Mesenchymal stem cell (in vitro differentiated cells and primary cell): ENCODE measurements at places on chromosomes 7 and 10.

GRCh38 chr7:1385809-1386622 is 73.3 kb downstream of the MICALL2 start:
- no peak overlapping the region for H3K27ac ChIP-seq
- DNase-seq = no peak
- H3K27me3 ChIP-seq = peaks cover 32% of the 10 kb centered on the region
- H3K4me3 ChIP-seq = no peak overlapping the region

GRCh38 chr7:78649976-78650375 is 803.5 kb downstream of the MAGI2 start:
- no peaks in the 10 kb centered on the region for H3K27me3 ChIP-seq
- H3K4me3 ChIP-seq = no peak overlapping the region
- no peaks in the 10 kb centered on the region for H3K36me3 ChIP-seq
- DNase-seq = no peak

GRCh38 chr7:102393467-102393866 is 2.7 kb upstream of the PRKRIP1 start:
- no peak for DNase-seq
- peaks cover 8% of the 10 kb centered on the region for H3K4me1 ChIP-seq
- no peaks in the 10 kb centered on the region for H3K27me3 ChIP-seq
- H3K27ac ChIP-seq = no peak overlapping the region

DNA sequence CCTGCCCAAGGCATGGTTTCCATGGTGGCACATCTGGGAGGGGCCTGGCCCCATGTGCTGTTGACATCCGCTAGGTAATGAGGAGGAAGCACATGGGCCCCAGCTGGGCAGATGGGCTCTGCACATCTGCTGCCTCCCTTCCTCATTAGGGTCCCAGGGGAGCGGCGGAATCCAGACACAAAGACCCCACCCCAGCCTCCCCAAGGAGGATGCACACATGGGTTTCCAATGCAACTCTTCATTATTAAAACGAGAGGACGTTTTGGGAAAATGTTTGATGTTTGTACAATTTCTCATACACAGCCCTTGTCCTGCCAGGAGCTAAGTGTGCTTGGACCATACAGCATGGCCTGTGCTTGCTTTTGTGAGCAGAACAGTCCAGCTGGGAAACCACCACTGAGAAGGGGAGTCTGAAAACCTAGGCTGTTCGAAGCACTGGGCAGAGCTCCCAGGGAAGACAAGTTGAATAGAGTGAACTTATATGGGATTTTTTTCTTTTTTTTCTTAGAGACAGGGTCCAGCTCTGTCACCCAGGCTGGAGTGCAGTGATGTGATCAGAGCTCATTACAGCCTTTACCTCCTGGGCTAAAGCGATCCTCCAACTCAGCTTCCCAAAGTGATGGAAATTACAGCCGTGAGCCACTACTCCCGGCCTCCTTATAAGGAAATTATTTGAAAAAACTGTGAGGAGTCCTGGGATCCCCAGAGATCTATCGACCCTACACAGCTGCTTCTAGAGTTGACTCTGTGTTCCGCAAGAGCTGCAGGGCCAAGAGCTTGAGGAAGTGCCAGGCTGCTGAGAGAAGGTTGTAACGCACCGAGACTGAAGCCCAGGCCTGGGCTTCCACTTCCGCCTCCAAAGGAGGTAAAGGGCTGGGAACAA is 23.4 kb downstream of the FAM107B start:
- H3K27me3 ChIP-seq = peaks cover 3% of the 10 kb centered on the region
- H3K4me3 ChIP-seq = peak overlapping the region; percentile 51
- no peaks in the 10 kb centered on the region for H3K36me3 ChIP-seq
- H3K4me1 ChIP-seq = no peaks in the 10 kb centered on the region
- H3K27ac ChIP-seq = no peak overlapping the region
- peak; percentile 40 for DNase-seq

DNA sequence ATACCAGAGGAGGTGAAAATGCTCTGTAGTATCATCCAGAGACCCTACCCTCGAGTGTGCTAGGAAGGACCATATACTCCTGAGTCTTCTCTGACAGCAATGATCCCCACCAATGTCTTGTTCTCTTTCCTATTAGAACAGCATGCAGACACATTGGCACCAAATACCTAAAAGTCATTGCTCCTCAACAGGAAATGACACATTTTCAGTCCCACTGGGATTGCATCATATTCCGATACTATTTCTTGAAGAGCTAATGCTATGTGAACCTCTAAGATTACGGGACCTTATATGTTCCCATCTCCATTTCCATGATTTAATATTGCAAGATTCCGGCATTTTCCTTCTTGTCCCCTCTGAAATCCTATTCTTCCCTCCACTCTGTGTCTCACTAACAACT is 177.4 kb downstream of the NRP1 start:
- H3K36me3 ChIP-seq = no peaks in the 10 kb centered on the region
- peak; percentile 56 for DNase-seq
- no peak overlapping the region for H3K4me3 ChIP-seq
- no peaks in the 10 kb centered on the region for H3K27me3 ChIP-seq
- peak overlapping the region; percentile 97 for H3K27ac ChIP-seq

DNA sequence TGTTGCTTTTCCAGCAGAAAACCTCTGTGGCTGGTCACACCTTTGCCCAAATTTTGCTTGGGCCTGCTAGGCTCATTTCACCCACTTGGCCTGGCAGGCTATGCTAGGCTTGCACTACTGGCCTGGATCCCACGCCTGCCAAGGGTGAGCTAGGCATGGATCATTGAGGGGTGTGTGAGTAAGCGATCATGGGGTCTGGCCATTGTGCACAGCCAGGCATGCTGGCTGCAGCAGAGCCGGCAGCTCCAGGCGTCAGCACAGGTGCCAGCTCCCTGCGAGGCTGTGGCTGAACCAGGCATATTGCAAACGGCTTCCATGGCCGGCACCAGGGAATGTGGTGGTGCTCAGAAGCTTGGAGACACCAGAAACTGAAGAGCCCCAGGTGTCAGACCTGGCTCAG is 19.2 kb downstream of the CFAP70 start:
- no peak overlapping the region for H3K4me3 ChIP-seq
- no peak for DNase-seq
- H3K27me3 ChIP-seq = no peaks in the 10 kb centered on the region
- H3K27ac ChIP-seq = no peak overlapping the region

GRCh38 chr10:121078036-121078435 is 226.9 kb downstream of the WDR11 start:
- H3K27ac ChIP-seq = no peak overlapping the region
- DNase-seq = no peak
- no peaks in the 10 kb centered on the region for H3K36me3 ChIP-seq
- H3K4me1 ChIP-seq = peaks cover 3% of the 10 kb centered on the region
- no peak overlapping the region for H3K4me3 ChIP-seq
- H3K27me3 ChIP-seq = peaks cover 24% of the 10 kb centered on the region

- H3K27me3 ChIP-seq = peaks cover 18% of the 10 kb centered on the region
- DNase-seq = peak; percentile 40
- H3K36me3 ChIP-seq = no peaks in the 10 kb centered on the region
- no peak overlapping the region for H3K4me3 ChIP-seq
- H3K4me1 ChIP-seq = peaks cover 3% of the 10 kb centered on the region
- peak overlapping the region; percentile 41 for H3K27ac ChIP-seq
These were observed 20.8 kb upstream of the CDK1 start for GRCh38 chr10:60757420-60757895.

DNA sequence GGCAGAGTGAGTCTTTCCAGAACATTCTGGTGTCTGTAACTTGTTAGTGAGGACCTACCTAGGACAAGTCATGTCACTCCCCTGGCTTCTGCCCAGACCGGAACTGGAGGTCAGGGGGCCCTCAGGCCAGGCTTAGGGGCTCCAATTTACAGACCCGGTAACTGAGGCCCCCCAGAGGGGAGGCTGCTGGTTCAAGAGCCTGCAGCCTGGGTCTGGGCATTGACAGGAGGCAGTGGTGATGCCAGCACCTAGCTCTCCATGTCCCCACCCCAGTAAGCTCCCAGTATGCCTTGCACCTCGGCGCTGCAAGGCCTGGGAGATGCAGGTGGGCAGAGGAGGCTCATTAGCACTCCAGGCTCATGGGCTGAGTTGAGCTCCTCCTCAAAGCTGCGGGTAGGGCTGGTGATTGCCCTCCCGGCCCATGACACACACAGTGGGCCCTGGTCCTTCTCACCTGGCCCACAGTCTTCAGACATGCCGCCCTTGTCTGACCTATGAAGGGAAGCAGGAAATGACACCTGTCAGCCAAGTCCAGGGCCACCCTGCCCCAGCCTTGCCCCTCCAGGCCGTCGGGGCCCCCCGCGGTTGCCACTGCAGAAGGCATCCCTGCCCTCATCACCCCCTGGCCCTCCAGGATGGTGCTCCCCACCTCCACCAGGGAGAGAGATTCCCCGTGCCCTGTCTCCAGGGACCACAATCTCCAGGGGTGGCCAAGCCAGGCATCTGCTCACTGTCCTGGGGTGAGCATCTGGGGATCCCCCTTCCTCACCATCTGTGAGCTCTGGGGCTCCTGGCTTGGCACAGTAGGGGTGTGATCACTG is 88.3 kb upstream of the TMEM248 start:
- no peaks in the 10 kb centered on the region for H3K36me3 ChIP-seq
- DNase-seq = no peak
- H3K27ac ChIP-seq = no peak overlapping the region
- H3K27me3 ChIP-seq = no peaks in the 10 kb centered on the region

- no peaks in the 10 kb centered on the region for H3K36me3 ChIP-seq
- no peak for DNase-seq
- H3K4me3 ChIP-seq = no peak overlapping the region
- H3K27ac ChIP-seq = no peak overlapping the region
- H3K27me3 ChIP-seq = no peaks in the 10 kb centered on the region
These were observed 37.7 kb downstream of the EBF3 start for GRCh38 chr10:129926066-129927055.

GRCh38 chr7:101698964-101699363 is 69.9 kb upstream of the MYL10 start:
- H3K36me3 ChIP-seq = no peaks in the 10 kb centered on the region
- peaks cover 56% of the 10 kb centered on the region for H3K27me3 ChIP-seq
- no peak for DNase-seq
- no peak overlapping the region for H3K27ac ChIP-seq
- H3K4me1 ChIP-seq = no peaks in the 10 kb centered on the region
- H3K4me3 ChIP-seq = no peak overlapping the region

GRCh38 chr10:43702213-43702935 is 53.7 kb upstream of the ZNF32 start:
- no peak for DNase-seq
- H3K4me3 ChIP-seq = no peak overlapping the region
- H3K4me1 ChIP-seq = peaks cover 6% of the 10 kb centered on the region
- no peaks in the 10 kb centered on the region for H3K36me3 ChIP-seq

DNA sequence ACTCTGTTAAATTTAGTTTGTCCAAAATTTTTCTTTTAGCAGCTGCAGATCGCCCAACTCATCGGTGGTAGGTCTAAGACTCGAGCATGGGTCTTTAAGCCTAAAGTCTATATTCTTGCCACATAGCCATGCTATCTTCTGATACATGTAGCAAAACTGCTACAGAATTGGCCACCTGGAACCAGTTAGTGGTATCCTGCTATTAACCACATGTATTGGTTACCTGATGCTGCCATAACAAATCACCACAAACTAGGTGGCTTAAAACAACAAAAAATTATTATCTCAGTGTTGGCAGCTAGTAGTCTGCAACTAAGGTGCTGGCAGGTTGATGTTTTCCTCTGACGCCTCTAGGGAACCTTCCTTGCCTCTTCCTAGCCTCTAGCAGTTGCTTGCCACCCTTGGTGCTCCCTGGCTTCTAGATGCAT is 96.7 kb upstream of the PIK3CG start:
- no peak for DNase-seq
- no peak overlapping the region for H3K4me3 ChIP-seq
- no peaks in the 10 kb centered on the region for H3K27me3 ChIP-seq
- H3K4me1 ChIP-seq = peaks cover 12% of the 10 kb centered on the region
- no peak overlapping the region for H3K27ac ChIP-seq

DNA sequence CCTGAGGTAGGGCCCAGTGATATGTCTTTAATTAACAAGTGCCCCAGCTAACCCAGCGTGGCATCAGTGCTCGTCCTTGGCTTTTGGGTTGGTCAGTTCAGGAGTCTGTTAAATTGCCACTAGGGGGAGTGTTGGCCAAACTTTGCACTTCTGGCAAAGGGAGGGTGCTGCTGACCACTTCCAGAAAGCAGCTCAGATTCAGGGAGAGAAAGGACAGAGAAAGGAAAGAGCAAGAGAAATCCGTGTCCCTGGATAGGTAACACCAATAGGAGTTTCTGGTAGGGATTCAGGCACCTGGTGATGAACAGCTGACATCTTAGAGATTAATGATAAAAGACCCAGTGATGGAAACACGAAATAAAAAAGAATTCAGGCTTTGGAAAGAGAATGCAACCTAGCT is 243.1 kb upstream of the AOAH start:
- peaks cover 2% of the 10 kb centered on the region for H3K4me1 ChIP-seq
- H3K27ac ChIP-seq = no peak overlapping the region
- DNase-seq = peak; percentile 78
- H3K36me3 ChIP-seq = no peaks in the 10 kb centered on the region
- no peaks in the 10 kb centered on the region for H3K27me3 ChIP-seq

- H3K4me1 ChIP-seq = no peaks in the 10 kb centered on the region
- no peaks in the 10 kb centered on the region for H3K36me3 ChIP-seq
- DNase-seq = no peak
- H3K27me3 ChIP-seq = no peaks in the 10 kb centered on the region
These were observed 318.5 kb upstream of the ZWINT start for GRCh38 chr10:56679578-56679977.

- no peak overlapping the region for H3K4me3 ChIP-seq
- no peaks in the 10 kb centered on the region for H3K36me3 ChIP-seq
- peaks cover 4% of the 10 kb centered on the region for H3K4me1 ChIP-seq
These were observed 5.4 kb upstream of the STK17A start for GRCh38 chr7:43577485-43577951.

- H3K27me3 ChIP-seq = no peaks in the 10 kb centered on the region
- DNase-seq = no peak
- no peak overlapping the region for H3K27ac ChIP-seq
- H3K4me1 ChIP-seq = peaks cover 12% of the 10 kb centered on the region
These were observed 71.1 kb downstream of the ZRANB1 start for GRCh38 chr10:125012851-125013528.

DNA sequence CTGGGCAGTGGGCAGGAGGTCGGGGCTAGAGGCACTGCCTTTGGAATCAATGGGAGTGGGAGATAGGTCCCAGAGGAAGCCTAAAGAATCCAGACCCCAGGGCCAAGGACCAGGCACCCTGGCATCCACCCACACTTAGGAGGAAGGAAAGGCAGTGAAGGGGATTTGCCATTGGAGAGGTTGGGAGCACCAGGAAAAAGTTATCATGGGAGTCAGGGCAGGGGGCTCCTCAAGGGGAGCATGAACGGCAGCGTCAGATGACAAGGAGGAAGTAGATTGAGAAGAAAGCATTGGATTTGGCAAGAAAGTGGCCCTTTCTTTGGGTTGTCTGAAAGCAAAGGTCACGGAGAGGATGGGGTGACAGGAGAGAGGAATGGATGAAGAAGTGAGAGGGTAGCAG is 142.8 kb downstream of the ADAM12 start:
- no peak for DNase-seq
- H3K4me3 ChIP-seq = no peak overlapping the region
- peaks cover 29% of the 10 kb centered on the region for H3K4me1 ChIP-seq
- H3K27ac ChIP-seq = no peak overlapping the region
- H3K27me3 ChIP-seq = no peaks in the 10 kb centered on the region

DNA sequence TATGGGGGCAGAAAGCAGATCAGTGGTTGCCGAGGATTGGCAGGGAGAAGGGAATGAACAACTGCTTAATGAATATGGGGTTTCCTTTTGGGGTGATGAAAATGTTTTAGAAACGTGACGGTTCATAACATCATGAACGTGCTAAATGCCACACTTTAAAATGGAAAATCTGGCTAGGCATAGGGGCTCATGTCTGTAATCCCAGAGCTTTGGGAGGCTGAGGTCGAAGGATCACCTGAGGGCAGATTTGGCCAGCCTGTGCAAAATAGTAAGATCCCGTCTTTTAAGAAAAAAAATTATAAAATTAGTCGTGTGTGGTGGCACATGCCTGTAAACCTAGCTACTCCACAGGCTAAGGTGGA is 3.1 kb downstream of the FAM3C start:
- H3K27me3 ChIP-seq = no peaks in the 10 kb centered on the region
- peaks cover 30% of the 10 kb centered on the region for H3K36me3 ChIP-seq
- DNase-seq = no peak
